ENCODE measurements at places on chromosomes 12 and 14.

GRCh38 chr12:74624201-74624600 lies 86.6 kb downstream of the ATXN7L3B start:
- DNase-seq, result no peak

- no peak for DNase-seq
These were observed 64.9 kb upstream of the STRN3 start for GRCh38 chr14:31090883-31091764.

- DNase-seq, result no peak
These were observed 18.4 kb downstream of the TMPO start for GRCh38 chr12:98533723-98534251.

GRCh38 chr12:22683131-22683530 lies 58.2 kb downstream of the ETNK1 start:
- no peak for DNase-seq

DNA sequence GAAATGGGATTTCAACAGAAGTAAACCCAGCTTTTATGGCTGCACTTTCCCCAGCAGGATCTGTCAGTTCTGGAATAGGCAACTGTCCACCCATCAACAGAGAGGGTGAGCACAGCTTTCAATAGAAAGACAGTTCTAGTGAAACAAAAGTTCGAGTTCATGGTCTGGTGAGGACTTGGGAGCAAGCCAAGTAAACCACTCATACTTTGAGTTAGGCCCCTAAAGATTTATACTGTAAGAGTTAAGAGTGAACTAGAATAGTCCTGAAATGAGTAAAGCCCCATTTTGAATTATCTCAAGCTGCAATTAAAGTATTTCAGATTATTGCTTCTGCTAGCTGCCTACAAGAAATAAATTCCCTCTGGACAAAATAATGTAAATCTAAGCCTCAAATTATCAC lies 82.6 kb downstream of the METTL25 start:
- DNase-seq, result no peak

GRCh38 chr12:96424601-96425000 lies 24.4 kb upstream of the CDK17 start:
- no peak for DNase-seq

DNA sequence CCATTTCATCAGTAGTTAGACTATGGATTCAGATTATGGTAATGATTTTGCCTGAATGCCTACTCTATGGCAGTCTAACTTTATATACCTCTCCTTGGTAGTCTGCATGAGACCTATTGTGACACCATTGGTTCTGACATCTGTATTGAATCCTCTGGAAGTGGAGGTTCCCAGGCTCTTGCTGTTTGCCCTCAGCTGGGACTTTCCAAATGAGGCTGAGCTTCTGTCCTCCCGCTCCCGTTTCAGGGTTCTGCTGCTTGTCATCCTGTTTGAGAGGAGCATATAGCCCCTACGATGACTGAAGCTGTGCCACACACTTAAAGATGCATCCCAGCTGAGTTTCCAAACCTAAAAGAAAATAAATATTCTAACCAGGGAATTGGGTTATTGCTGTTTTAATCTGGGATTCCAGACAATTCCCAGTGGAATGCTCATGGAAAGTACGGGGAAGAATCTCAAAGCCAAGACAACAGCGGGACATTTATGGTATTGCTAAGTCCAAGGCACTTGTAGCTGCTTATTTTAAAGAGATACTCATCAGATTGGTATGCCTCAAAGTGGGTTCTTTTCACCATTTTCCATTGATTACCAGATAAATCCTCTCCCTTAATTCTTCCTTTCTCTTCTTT lies 105.9 kb downstream of the ETV6 start:
- no peak for DNase-seq

- DNase-seq, result no peak
These were observed 115.6 kb upstream of the PKP2 start for GRCh38 chr12:33012226-33012625.

- no peak for DNase-seq
These were observed 18.9 kb downstream of the C2CD5 start for GRCh38 chr12:22525426-22525825.

- no peak for DNase-seq
These were observed 2.3 kb downstream of the JDP2 start for GRCh38 chr14:75430116-75430515.

- DNase-seq, result no peak
These were observed 5.4 kb upstream of the RIC8B start for GRCh38 chr12:106769078-106769477.

- DNase-seq, result no peak
These were observed 104.0 kb downstream of the GPR135 start for GRCh38 chr14:59360923-59361794.

DNA sequence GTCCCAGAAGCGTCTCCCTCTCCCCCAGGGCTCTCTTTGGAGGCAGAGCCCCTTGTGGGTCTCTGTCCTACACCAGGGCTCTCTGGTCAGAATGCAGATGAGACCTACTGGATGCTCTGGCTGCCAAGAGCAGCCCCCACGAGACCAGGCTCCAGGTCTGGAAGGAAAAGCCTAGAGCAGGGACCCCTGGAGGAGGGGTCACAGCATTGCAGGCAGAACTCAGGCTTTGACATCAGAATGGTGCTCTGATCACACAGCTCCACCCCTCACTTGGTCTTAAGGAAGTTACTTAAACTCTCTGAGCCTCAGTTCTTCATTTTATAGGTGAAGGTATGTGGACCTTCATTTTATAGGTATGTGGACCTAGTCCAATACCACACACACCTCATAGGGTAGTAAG lies 83.1 kb downstream of the ARL6IP4 start:
- DNase-seq, result no peak

GRCh38 chr12:89305373-89305772 lies 46.9 kb downstream of the DUSP6 start:
- DNase-seq, result no peak

DNA sequence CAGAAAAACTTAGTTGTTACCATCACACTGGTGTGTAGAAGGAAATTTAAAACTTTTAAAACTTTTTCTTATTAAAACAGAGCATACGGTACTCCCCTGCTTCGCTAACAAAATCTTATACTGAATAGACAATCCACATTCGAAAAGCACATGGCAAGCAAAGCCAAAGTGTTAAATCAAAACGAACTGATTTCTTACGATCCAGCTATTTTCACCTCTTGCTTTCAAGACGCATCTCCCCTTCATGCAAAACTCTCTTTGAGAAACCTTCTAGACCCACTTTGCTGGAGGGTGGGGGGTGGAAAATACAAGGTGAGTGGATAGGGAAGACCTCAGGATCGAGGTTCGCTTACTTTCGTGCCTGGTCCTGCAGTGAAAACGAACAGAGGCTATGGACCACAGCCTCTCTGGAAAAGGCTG lies 328 bp downstream of the INTS13 start:
- no peak for DNase-seq
